Fibroblast of skin of left biceps (primary cell): ENCODE measurements at places on chromosomes 12 and 14.

DNA sequence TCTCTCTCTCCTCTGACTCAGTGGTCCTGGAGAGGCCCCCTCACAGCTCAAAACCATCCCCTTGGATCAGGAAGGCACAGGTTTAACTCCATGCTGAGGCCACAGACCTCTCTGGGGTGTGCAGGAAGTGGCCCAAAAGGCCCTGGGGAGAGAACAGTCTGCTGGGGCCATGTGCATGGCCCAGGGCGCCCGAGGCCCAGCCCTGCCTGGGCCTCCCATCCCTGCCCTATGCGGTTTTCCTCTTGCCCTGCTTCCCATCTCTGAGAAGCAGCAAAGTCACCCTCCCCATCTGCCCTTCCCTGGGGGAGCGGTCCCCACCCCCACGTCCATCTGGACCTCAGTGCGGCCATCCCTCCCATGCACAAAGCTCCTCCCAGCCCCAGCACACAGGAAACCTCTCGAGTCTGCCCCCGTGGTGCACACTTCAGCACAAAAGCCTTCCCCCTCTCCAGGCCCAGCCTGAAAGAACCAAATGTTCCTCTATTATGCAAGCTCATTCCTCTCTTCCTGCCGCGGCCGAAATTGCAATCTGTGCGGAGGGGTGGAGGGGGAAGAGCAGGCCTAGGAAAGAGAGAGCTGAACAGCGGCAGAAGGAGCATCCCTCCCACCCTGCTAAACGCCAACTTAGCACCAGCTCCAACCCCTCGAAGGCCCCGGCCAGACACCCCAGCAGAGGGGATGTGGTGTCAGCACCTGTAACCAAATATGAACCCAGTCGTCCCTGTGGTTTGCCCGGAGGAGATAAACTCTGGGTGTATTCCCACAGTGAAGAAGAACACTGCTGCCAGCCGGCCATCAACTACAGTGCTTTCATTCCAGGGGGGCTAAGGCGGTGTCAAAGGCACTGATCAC lies 108.5 kb downstream of the SCARB1 start:
- DNase-seq = peak; percentile 84

DNA sequence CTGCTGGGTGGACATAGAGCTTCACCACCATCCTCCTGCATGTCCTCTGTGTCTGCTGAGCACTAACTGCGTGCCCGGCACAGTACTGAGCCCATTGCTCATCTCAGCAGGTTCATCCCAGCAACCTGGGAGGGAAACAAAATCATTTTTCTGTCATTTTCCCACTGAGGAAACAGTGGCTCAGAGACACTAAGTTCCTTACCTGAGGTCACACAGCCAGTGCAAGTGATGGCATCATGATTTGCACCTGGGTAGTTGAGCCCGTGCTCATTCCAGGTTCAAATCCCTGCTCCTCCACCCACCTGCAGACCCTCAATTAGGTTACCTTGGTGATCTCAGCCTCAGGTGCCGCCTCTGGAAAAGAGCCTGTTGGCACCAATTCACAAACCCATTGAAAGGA lies 23.4 kb downstream of the RNFT2 start:
- no peak for DNase-seq

GRCh38 chr14:35044939-35045797 lies 904 bp upstream of the FAM177A1 start:
- DNase-seq = no peak

DNA sequence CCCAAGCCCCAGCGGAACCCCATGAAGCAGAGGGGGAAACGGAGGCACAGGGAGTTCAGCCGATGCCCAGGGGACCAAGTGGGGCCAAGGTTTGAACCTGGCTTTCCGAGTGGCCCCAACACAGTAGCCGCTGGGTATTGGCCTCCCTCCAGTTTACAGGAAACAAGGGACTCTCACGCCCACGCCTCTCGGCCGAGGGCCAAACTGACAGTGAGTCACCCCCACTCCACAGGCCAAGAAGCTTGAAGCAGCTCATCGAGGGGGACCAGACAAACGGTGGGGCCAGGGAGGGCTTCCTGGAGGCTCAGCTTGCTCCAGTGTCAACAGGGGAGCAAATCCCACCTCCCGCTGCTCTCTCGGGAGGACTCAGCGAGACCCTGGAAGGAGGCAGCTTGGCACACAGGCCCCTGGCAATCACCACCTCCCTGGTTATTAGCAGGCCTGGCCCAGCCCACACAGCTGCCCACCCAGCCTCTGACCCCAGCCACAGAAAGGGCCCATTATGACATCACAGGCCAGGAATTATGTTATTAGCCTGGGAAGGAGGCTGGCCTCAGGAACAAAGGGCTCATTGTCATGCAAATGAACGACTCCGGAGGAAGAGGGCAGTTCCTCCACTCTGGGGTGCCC lies 54.6 kb downstream of the NCOR2 start:
- peak; percentile 71 for DNase-seq

DNA sequence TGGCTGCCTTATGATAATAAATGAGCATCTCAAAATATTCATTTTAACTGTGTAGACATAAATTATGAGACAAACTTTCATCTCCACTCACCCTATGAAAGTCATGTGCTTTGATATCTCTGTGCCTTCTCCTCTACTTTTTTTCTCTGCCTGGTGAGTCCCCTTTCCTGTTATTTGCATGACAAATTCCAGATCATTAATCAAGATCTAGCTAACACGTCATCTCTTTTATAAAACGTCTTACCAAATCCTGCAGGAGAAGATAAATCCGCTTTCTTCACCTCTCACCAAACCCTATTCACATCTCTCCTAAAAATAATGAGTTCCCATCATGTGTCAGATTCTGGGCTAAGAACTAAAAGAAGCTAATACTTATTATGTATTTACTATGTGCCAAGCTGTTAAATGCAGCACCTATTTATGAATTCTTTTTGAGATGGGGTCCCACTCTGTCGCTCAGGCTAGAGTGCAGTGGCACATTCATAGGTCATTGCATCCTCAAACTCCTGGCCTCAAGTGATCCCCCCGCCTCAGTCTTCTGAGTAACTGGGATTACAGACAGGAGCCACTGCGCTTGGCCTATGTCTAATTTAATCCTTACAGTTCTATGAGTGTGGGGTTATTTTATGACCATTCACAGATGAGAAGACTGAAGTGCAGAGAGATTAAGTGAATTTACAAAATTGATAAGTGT lies 26.7 kb downstream of the SPX start:
- DNase-seq = no peak

DNA sequence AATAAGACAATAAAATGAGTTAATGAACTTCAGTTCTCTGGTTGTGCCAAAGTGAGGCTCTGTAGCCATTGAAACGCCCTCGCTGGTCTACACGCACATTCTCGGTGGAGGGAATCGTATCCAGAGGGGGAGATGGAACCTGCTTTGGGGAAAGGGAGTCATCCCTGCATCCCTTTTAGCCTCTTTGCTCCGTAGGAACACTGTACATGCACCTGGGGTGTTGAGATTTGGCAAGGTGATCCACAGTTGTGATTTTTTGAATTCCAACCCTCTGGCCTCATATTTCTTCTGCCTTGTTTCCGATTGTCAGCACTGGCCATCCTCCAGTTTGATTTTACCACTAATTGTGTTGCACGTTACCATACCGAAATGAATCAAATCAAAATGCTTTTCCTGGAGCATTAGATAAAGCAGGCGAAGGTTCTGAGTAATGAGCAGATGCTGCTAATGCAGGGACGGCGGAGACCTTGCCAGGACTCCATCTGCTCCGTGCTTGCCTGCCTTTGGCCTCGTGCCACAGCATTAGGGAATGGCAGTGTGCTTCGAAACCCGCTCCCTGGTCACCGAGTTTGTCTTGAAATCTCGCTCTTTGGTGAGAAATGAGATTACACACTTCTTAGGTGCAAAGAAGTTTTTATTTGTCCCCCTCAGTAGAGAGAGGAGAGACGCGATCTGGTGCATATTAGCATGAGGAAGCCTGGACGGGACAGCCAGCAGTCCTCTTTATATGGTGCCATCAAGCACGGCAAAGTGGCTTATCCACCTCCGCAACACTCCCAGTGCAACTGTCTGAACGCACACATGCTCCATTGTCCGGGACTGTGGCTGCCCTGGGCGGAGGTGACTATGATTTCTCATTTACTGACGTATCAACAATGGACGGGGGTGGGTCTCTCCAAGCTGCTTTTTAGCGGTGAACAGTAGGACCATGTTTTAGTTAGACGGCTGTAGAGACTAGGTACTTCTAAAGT lies 59.1 kb downstream of the FBXW8 start:
- DNase-seq = no peak

DNA sequence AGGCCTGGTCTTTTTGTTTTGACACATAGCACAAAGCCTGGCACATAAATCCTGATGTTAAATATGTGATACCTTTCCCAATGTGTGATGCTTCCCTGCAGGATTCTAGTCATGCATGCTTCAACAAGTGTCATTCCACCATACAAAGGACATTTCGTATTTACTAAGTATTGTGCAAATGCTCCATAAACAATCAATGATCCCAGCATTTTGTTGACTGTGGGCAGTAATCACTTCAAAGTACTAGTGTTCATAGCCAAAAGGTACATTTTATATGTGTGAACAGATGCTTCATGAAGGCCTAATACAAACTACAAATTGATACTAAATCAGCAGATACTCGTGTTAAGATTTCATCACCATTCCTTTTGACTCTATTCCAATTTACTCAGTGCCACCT lies 4.4 kb downstream of the CCNB1IP1 start:
- DNase-seq = no peak

DNA sequence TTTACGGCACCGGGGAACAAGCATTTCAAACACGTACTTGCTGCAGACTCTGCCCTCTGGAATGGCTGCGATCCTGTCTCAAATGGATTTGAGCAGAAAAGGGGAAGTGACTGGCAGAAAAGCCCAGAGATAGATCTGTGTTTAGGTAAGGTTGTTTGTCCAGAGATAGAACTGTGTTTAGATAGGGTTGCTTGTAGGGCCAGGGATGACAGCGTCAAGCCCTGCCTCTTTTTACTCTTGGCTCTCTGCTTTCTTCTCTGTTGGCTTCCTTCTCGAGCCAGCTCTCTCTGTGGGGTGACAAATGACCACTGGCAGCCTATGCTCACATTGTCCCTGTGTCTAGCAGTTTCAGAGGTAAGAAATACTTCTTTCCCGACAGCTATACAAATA lies 11.4 kb downstream of the DGLUCY start:
- no peak for DNase-seq

- no peak for DNase-seq
These were observed 59.0 kb downstream of the NTN4 start for GRCh38 chr12:95731519-95731958.

- peak; percentile 83 for DNase-seq
These were observed 336.4 kb downstream of the PCNX1 start for GRCh38 chr14:71243697-71244096.

DNA sequence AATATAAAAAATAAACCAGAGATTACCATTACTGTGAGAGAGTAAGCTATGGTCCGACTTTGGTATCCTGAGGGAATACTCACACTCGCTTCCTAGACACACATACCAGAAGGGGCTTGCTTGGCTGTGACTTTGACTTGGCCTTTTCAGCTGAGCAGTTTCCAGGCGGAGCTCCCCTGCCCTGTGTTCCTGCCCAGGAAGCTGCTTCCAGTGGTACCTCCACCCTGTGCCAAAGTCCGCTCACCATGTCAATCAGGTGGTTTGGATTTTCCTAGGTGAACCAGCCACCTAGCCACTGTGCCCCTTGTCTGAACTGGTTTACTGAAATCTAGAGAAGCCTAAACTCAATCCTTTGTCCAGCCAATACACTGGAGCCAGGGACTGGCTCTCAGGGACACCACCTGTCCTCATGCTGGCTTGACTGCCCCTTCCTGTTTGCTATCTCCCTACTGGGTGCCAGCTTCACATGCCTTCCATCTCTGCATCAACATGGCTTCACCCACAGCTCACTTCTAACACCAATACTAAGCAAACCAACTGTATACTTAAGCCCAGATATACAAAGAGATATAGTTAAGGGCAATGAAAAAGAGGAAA lies 28.6 kb downstream of the MAX start:
- no peak for DNase-seq

DNA sequence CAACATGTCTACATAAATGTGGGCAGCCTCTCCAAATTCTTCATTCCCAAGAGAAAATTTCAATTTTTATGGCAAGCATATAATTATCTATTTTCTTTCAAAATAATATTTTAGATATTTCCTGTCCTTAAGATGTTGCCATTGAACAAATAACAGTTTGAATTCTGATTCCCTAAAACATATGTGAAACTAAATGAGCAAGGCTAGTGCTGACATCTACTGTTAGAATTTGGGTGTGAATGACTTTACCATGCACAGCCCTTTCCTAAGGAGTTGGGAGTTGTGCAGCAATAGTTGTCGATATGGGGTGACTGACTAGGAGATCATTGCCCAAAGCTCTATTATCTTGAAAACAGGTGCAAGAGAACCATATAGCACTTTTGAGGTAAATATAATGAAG lies 108.2 kb upstream of the SLC38A4 start:
- no peak for DNase-seq

- peak; percentile 13 for DNase-seq
These were observed 298.6 kb upstream of the NOVA1 start for GRCh38 chr14:26896447-26896846.

GRCh38 chr14:90892970-90893369 lies 76.7 kb upstream of the TTC7B start:
- DNase-seq = no peak

DNA sequence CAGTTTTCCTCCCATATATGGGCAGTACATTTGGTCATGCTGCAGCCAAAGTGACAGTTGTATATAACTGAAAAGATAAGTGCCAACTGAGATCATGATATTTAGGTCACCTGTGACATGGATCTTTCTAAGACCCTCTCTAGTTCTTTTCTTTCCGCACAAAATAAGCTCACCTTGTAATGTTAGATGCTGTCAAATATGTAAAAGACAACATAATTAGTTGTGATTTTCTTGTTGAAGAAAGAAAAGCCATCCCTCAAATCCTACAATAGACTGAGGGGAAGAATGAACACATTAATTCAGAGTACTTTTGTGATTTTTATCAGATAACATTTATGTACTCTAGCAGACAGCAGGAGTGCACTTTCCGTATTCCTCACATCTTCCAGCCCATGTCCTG lies 37.4 kb downstream of the OVCH1 start:
- DNase-seq = no peak

- no peak for DNase-seq
These were observed 35.7 kb upstream of the STK38L start for GRCh38 chr12:27208414-27208750.

DNA sequence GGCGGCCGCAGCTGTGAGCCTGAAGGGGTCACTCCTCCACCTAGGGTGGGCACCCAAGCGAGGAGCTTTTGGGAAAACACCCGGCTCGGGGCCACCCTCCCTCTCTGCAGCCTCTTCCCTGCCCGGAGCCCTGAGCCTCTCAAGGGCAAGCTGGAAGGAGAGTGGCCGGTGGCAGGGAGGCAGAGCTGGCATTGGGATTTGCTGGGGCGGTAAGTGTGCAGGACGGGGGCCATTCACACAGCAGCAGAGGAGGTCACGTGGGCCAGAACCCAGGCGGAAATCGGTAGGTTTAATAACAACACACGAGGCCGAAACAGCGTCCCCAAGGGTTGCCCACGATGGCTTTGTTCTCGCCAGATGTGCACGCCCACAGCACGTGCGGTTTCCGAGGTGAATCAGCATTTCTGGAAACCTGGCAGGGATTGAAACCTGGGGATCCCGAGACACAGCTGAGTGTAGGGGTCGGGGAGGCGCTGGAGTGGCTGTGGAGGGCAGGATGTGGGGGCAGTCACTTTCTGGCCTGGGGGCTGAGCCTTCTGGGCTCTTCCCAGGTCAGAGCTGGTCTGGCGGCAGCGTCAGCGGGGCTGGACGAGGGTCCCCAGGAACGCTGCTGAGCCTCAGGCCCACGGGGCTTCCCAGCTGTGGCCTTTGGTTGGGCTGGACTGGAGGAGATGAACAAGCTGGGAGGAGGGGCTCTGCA lies 23.5 kb downstream of the NOC4L start:
- no peak for DNase-seq

GRCh38 chr12:111503116-111503515 lies 96.0 kb downstream of the ATXN2 start:
- DNase-seq = no peak

- DNase-seq = no peak
These were observed 953.6 kb downstream of the SLC6A15 start for GRCh38 chr12:83958997-83959396.
